Activated CD4-positive, alpha-beta T cell treated with anti-CD3 and anti-CD28 coated beads, Interleukin-10, Interleukin-2, amounts not matched to agents 100 ng/mL and 50 ng/mL, durations not matched to agents 16 hours and 8 hours (primary cell): ENCODE measurements at places on chromosomes 1 and 21.

GRCh38 chr1:247104965-247105364 lies 809 bp upstream of the ZNF669 start:
- DNase-seq = no peak

GRCh38 chr1:55500601-55501000 lies 285.4 kb upstream of the USP24 start:
- DNase-seq = no peak

- no peak for DNase-seq
These were observed 58.0 kb upstream of the PDC start for GRCh38 chr1:186518822-186519381.

- no peak for DNase-seq
These were observed 103.4 kb downstream of the ZBTB18 start for GRCh38 chr1:244154508-244154871.

DNA sequence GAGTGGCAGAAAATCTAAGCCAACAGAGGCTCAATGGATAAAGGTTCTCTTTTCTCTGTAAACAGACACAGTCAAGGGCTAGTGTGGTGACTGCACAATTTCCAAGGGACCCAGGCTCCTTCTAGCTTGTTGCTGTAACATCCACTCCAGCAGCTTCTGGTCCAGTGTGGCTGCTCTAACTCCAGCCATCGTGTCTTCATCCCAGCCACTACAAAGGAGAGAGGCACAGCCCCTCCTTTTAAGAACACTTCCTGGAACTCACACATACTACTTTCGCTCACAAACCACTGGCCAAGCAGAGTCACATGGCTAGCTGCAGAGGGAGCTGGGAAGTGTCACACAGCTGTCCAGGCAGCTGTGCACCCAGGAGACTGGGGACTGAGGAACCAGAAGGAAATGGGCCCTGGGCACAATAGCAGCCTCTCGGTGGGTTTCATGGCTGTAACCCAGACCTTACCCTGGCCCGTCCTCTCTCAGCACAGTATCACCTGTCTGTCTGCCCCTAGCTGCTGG lies 188.6 kb upstream of the VAMP3 start:
- no peak for DNase-seq
